ENCODE measurements at places on chromosomes 7 and 10.

GRCh38 chr7:1229202-1229947 lies 3.3 kb upstream of the UNCX start:
- no peak for DNase-seq

DNA sequence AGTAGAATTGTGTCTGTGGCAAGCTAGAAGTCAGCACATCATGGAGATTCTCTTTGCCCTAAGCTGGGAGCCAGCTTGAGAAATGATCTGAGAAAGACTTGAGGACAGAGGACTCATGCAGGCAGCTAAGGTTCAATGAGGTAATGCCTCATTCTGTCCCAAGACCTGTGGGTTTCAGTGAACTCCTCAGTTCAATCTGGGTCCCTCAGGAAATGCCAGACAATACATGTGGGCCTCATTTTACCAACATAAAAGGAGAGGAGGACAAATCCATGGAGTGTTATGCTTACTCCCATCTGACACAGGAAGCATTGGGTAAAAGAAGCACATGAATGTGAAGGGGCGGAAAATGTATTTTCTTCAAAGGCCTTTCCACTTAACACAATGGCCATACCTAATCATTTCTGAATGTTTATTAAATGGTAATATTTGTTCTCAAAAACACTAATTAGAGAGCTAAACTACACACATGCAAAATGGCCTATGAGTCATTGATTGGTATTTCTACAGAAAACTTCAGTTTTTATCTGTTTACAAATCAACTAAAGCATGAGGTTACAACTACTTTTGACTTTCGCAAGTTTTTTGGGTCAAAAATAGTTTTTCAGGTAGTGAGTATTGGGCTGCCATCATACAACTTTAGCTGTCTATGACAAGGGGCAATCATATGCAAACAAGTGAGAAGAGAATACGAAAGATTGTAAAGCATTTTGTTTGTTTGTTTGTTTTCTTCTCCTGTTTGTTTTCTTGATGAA lies 205.3 kb downstream of the CHRM2 start:
- DNase-seq = no peak

DNA sequence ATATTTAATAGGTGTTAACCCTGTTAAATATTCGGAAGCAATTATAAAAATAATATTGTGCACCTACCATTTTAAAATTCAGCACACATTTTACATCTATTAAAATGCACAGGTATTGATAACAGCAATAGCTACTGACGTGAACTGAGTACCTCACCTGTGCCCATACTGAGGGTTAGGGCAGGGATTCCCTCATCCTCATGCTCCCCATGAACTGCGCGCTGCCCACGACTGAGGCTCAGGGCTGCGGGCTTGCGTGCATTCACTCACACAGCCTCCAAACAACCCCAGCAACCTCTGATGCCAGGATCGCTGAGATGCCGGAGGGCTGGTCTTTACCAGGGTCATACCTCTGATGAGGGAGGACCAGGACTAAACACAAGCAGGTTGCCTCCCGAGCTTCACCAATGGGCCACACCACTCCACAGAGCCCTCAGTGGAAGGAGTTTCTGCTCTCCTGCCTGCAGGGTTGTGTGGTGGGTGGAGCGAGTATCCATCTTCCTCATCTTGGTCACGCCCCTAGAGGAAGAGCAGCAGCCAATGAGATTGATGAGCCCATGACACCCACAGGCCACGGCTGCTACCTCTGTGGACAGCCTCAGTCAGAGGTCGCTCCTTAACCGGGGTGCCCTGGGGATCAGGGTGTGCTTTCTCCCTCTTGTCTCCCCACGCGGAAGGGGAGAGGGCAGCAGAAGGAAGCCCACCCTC lies 478.3 kb downstream of the TNS3 start:
- no peak for DNase-seq

DNA sequence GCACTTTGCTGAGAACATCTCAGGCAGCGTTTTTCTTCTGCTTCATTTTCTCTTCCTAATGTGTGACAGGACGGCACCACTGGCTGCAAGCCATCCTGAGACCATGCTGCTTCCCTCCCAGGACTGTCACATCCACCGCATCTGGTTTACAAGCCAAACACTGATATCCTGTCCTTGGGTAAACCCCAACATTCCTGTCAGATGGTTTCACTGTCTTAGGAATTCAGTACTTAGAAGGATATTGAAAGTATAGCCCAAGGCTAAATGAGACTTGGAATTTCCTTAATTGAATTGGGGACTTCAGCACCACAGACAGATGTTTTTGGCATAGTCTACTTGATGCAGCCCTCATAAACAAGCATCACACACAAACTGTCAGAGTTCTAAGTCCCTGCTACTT lies 74.2 kb upstream of the PLXNA4 start:
- no peak for DNase-seq

DNA sequence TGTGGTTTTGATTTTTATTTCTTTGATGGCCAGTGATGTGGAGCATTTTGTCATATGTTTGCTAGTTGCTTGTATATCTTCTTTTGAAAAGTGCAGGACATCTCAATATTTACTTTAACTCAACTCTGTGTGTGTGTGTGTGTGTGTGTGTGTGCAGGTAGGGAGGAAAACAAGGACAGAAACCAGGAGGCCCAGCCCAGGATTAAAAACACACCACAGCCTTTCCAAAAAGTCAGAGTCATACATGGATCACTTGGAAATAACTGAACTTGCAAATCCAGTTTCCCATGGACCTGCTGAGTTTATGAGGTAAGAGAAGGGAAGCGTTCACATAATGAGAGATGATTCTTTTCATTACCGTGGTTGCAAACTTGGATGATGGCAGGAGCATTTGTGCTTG lies 189.9 kb upstream of the LYZL1 start:
- DNase-seq = no peak

- no peak for DNase-seq
These were observed 47.3 kb downstream of the MYPN start for GRCh38 chr10:68156373-68157185.

GRCh38 chr7:68562323-68562899 lies 1035.9 kb upstream of the AUTS2 start:
- no peak for DNase-seq

DNA sequence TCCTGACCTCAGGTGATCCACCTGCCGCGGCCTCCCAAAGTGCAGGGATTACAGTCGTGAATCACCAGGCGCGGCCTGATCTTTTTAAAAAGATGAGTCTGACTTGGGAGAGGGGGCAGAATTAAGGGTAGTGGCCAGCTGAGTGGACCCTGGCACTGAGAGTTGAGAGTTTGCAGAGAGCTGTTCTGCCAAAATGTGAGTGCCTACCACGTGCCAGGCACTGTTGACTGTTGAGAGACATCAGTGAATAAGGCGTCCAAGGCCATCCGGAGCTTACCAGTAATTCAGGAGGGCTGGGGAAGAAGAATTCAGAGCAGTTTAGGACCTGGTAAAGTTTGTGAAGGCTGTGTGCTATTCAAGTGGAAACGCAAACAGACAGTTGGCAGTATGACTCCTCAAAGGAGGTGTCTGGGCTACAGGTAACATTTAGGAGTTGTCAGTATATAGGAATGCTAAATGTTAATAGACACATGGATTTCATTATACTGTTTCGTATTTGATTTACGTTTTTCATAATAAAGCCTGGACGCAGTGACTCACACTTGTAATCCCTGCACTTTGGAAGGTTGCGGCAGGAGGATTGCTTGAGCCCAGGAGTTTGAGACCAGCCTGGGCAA lies 1.5 kb downstream of the NIPSNAP2 start:
- no peak for DNase-seq

- peak; percentile 41 for DNase-seq
These were observed 17.9 kb upstream of the TMEM225B start for GRCh38 chr7:99579956-99580777.

- DNase-seq = no peak
These were observed 5.9 kb upstream of the HERPUD2 start for GRCh38 chr7:35700865-35701264.

- no peak for DNase-seq
These were observed 74.5 kb upstream of the VKORC1L1 start for GRCh38 chr7:65798111-65799075.

GRCh38 chr10:52890281-52890680 lies 117.7 kb upstream of the MBL2 start:
- no peak for DNase-seq

GRCh38 chr10:7033031-7033430 lies 377.8 kb downstream of the SFMBT2 start:
- DNase-seq = no peak

DNA sequence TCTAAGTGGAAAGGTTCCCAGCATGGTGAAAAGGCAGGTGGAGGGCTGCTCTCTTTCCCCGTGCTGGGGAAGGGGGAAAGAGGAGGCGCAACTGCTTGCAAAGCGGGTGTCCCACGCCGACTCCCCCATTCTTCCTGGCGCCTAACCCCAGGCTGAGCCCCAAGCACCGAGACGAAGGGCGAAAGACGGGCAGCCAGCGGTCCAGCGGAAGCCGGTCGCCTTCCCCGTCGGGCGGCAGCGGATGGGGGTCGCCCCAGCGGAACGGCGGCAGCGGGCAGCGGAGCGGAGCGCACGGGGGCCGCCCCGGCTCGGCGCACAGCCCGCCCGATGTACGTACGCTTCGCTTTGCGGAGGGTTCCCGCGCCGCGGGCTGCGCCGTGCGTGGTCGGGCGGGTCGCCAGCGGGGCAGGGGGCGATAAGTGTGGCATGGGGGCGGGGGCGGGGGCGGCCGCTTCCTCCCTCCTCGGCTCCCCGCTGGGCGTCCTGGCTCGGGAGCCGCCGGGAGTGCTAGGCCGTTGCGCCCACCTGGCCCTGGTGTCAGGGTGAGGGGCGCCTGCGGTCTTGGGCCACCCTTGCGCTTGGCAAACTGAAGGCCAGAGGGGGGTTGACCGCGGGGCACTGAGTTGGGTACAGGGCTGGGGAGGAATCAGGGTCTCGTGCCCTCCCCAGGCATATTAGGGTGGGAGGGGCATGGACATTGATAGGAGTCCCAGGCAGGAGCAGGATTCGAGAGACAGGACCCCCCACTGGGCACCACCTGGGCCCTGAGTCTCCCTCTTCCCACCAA lies 35.2 kb upstream of the HSPB1 start:
- DNase-seq = no peak

GRCh38 chr7:4073052-4073451 lies 609.0 kb upstream of the FOXK1 start:
- DNase-seq = no peak

DNA sequence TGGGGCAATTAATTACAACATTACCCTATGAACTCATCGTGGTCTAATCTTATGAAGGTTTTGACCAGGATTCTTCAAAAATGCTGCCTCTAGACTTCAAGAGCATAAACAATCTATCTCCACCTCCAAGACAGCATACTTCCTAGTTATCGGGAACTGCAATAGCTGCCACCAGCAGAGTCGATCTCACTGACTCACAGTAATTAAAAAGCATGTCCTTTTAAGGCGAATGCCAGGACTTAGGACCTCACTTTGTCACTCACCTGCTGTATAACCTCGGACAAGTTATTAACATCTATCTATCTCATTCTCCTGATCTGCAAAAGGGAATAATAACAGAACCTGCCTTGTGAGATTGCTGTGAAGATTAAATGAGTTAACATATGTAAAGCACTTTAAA lies 666.0 kb upstream of the COBL start:
- no peak for DNase-seq

DNA sequence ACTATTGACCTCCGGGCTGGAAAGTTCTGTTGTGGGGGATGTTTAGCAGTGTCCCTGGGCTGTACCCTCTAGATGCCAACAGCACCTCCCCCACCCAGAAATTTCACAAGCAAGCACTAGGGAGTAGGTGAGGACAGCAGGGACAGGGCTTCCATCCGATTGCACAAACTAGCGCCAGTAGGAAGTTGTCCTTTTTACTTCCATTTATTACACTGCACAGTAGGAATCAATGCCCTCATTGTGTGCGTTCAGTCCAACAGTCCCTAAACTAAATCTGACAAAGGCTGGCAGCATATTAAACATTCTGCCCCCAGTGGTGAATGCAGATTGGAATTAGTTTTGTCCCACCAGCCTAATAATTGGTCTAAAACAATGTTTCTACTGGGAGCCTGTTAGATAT lies 6.4 kb upstream of the SOSTDC1 start:
- no peak for DNase-seq
